Head of caudate nucleus (tissue), 42 donors: ENCODE measurements at places on chromosomes 16 and 17.

GRCh38 chr17:19016297-19016696 lies 11.7 kb upstream of the FAM83G start:
- no peak for DNase-seq

GRCh38 chr16:11587643-11588247 lies 1.0 kb upstream of the LITAF start:
- no peak for DNase-seq

- no peak for DNase-seq
Observed at GRCh38 chr16:28478506-28479180, 6.5 kb upstream of the NPIPB7 start.

DNA sequence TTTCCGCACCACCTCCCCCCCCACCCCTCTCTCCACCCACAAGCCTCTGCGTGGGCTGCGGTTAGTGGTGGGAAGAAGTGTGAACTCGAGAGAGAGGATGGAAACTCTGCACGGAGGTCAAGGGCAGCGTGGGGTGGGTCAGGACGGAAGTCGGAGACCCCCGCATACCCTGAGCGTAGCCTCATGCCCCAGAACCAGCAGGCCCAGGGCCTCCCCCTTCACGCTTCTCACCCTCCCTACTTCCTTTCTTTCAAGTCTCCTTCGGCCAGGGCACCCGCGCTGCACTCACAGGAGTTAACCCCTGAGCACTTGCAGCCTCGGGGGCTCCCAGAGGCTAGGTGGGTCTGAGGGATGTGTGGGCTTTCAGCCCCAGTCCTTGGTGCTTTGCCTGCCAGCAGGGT lies 9.2 kb downstream of the TBKBP1 start:
- no peak for DNase-seq
